ENCODE measurements at places on chromosomes 1 and 21.

DNA sequence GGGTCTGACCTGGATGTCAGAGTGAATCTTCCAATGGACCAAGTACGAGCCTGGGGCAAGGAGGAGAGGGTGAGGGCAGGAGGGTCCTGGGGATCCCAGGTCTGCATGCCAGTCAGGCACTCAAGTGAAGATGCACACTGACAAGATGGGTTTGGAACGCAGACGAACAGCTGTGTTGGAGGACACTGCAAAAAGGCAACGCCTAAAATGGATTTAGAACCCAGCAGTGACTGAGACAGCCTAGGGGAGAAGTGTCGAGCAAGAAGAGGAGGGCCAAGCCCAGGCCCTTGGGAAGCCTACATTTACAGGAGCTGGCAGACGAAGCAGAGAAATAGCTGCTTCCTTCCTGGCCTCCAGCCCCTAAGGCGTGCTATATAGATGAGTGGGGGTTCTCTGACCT, 25.8 kb downstream of the NOL9 start:
- DNase-seq, result no peak

- DNase-seq, result no peak
These were observed 1.8 kb downstream of the LAPTM5 start for GRCh38 chr1:30755746-30756145.

DNA sequence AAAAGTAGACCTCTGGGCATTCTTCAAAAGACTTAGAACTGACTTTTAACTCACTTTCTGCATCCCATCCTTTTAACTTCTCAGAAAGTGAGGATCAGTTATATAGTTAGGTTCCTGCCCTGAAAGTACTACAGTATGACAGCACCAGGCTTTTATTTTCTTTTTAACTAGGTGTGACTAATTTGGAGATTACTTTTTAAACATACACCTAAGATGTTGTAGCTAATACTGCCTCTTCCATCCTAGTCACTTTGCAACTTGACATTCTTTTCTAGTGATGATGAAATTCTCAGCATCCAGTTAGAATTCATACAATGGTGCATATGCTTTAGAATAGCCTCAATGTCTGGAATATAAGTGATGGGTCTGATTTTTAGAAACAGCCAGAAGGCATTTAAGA, 24.6 kb downstream of the RUNX1 start:
- no peak for DNase-seq

DNA sequence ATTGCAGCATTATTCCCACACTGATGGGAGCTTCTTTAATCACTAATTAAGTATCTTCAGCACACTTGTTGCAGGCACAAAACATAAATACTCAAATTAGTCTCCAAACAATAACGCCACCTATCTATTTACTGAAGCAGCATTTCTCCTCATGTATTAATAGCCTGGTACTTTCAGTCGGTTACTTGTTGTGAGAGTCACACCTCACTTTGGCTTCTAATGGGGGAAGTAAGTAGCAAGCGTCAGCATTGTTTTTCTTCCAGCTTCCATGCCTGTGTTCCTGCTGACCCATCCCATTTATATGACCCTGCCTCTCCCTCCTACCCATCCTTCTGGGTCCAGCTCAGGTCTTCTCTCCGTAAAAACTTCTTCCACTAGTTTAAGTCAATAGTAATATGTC, 31.9 kb upstream of the DENND1B start:
- DNase-seq, result no peak

DNA sequence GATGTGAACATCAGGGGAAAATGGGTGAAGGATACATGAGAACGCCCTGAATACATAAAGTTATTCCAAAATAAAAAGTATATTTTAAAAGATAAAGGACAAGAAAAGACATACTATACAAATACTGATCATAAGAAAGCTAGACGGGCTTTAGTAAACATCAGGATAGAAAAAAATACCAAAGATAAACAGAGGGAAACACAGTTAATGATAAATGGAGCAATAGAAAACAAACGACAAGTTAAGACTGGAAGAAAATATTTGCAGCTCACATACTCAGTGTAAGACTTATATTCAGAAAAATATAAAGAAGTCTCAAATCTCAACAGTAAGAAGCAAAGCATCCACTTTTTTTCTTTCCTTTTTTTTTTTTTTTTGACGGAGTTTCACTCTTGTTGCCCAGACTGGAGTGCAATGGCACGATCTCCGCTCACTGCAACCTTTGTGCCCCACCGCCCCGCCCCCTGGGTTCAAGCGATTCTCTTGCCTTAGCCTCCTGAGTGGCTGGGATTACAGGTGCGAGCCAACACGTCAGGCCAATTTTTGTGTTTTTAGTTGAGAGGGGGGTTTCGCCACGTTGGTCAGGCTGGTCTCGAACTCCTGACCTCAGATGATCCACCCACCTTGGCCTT, 94.8 kb downstream of the OMA1 start:
- no peak for DNase-seq

DNA sequence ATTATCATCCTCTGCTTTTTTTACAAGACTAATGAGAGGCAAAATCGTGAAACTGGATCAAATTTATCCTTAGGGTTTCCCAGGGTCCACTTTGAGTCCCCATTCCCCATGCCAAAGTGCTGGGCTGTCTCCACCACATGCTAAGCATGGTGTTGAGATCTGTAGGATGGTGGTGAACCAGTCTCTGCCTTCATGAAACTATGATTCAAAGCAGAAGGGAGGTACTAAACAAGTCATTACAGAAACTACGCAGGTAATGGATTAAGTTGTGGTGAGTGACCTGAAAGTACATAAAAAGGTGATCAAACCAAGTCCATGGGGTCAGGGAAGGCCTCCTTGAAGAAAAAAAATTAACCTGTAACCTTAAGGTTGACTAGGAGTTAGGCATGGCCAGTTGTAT, 265.2 kb downstream of the ATG4C start:
- DNase-seq, result no peak

- DNase-seq, result no peak
These were observed 38.3 kb downstream of the YY1AP1 start for GRCh38 chr1:155650231-155650757.

DNA sequence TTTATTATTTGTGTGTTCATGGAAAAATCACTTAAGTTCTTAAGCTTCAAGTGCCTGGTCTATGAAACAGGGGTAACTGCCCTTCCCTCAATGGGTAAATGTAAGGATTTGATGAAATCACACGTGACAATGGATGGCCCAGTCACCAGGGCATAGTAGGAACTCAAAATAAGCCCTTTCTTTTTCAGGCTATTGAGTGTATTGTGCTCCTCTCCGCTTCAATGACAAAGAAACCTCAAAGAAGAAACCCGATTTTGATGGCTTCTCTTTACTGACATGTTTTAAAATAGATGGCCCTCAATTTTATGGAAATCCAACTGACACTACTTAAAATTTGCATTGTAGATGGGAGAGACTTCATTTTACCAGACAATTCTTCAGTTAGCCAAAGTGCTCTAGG, 543.5 kb downstream of the OMA1 start:
- DNase-seq, result no peak

DNA sequence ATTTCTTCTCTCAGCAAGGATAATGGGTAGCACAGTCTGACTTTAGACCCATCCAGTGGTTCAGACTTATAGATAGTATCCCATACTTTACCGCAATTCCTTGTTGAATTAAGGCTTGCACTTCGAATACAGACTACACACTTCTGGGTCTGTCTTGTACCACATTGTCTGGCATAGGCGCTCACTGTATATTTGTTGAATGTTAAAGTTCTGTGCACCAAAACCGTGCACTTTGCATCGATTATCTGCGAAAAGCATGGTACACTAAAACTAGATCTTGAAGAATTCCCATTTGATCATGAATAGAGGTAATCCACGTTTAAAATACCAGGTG, 556 bp upstream of the RYR2 start:
- no peak for DNase-seq

GRCh38 chr21:25179116-25179515, 428.2 kb downstream of the MRPL39 start:
- DNase-seq, result no peak

GRCh38 chr1:213296558-213296957, 245.5 kb downstream of the RPS6KC1 start:
- no peak for DNase-seq

DNA sequence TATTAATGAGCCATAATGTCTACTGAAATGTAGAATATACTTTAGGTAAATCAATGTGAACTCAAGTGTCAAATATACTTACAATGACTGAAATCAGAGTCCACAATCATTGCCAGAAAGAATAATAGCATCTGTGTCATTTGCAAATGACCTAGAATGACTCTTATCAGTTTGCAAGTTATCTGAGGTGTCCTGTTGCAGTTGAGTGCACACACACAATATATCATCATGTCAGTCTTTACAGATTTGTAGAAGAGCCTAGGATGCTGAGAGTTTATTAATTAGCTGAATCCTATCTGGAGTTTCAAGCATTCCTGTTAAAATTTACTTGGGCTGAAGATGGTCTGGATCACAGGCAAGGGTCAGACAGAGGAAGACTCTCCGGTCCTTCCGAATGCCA, 324.0 kb upstream of the GREM2 start:
- DNase-seq, result no peak

DNA sequence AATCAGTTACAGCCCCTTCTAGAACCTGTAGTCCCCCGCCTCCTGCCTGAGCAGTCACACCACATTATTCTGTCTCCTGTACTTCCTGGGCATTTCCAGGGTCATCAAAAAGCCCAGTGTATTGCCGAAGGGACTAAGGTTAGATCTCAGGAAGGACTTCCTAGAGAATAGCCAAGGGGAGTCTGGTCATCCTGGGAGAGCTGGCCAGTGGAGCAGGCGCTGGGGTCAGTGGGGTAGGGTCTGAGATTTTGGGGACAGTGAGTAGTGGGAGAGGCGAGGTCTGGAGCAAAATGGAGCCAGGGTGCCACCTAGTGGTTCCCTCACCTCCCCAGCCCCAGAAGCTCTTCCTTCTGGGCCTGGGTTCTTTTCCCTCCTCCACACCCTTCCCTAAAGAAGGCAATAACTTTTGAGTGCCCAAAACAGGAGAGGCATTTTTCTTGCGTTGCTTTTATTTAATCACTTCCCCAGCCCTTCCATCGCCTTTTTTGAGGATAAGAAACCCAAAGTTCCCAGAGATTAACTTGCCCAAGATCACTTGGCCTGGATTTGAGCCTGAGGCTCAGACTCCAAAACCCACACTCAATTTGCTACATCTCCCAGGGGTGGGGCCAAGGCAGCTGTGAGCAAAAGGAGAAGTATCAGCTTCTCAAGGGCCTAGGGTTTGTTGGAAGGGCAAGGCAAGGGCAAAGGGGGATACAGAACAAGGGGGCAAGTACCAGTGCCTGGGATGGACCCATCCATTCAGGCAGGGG, 7.3 kb upstream of the PMVK start:
- DNase-seq, result peak; percentile 91

GRCh38 chr21:41868062-41868710, 11.0 kb downstream of the PRDM15 start:
- DNase-seq, result no peak

DNA sequence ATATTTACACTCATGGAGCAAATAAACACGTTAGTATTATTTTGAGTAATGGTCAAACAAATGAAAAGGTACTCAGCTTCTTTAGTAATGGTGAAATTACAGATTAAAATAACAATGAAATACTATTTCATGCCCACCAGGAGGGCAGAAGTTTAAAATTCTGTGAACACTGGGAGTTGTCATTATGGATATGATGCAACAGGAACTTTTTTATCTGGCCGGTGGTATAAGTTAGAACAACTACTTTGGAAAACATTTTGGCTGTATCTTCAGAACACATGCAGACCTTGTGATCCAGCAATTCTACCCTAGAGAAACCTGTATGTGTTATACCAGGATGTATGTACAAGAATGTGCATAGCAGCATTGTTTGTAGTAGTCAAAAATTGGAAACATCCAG, 23.2 kb upstream of the PPP1R8 start:
- DNase-seq, result no peak
